ENCODE measurements at places on chromosomes 2 and 18.

- DNase-seq, result no peak
Measured at GRCh38 chr2:240231838-240232244, 91.4 kb upstream of the OTOS start.

GRCh38 chr2:48343571-48344440, 186.1 kb upstream of the STON1 start:
- peak; percentile 74 for DNase-seq

- DNase-seq, result no peak
Measured at GRCh38 chr2:163778045-163778781, 42.4 kb upstream of the FIGN start.

DNA sequence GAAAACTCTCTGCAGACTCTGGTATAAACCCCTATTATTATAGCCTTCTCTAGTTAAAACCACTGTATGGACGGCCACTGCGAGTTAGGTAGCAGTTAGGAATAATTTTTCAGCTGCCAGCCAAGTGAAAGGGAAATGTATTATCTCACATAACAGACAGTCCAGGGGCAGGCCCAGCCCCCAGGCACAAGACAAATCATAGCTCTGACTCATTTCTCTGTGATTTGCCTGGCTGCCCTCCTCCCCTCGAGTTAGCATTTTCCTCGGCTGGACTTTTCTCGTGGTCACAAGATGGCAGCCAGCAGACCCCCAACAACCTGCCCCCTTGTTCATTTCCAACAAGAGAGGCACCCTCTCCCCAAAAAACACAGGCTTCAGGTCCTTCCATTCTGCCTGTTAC, 10.5 kb downstream of the VIT start:
- DNase-seq, result no peak

- DNase-seq, result no peak
Measured at GRCh38 chr2:154437104-154437503, 261.4 kb upstream of the KCNJ3 start.

GRCh38 chr2:160427629-160428404, 65.8 kb downstream of the RBMS1 start:
- DNase-seq, result peak; percentile 69

GRCh38 chr2:224572338-224572737, 12.8 kb downstream of the CUL3 start:
- DNase-seq, result no peak

- DNase-seq, result no peak
Measured at GRCh38 chr2:11416186-11416585, 49.8 kb downstream of the E2F6 start.

DNA sequence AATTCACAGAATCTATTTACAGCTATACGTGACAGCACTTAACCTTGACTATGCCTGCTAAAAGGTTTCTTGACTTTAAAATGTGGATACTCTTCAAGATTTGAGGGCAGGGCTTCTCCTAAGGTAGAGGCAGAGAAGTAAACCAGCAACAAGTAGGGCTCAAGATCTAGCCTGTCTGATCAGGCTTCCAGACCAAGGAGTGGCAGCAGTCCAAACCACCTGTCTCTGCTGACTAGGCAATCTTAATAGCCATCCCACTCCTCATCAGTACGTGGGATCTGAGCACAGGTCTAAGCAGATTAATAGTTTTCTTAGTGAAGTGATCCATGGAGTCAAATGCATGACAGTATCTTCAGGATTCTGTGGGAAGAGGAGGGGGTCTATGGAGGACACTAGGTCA, 100.4 kb downstream of the GPD2 start:
- DNase-seq, result no peak

GRCh38 chr2:68632021-68632420, 11.4 kb upstream of the PROKR1 start:
- no peak for DNase-seq

DNA sequence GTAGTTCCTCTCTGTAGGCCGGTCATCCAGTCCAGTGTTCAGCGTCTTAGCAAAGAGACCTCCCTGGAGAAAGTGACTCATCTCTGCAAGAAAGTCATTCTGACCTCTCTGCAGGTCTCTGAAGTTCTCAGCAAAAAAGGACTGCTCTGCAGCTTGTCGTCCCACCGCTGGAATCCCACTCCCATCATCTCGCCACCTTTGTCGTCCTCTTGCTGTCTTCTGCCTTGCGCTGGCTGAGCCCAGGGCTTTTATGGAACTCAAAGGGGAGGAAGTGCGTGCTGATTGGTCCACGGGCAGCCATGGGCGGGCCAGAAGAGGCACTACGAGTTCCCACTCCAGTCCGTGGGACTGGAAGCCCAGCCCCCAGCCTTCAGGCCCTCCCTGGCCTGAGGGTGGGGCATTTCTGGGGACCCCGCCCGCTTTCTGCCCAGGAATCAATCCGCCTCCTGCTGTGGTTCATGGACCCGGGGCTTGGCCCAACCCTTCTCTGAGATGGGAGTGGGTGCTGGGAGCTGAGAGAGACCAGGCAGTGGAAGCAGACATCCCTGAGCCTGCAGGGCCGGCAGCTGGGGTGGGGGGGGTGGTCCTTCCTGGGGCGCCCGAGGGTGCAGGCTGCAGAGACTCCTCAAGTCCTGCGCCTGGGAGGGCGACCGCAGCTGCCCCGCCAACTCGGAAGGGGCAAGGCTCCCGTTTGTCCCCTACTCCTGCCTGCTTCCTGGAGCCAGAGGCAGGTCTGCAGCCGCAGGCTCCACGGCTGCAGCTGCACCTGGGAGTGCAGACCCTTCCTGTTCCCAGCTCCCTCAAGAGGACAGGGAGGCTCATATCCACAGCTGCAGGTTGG, 660.7 kb upstream of the RAB6C start:
- DNase-seq, result no peak

GRCh38 chr2:69251943-69252342, 135.1 kb downstream of the GFPT1 start:
- no peak for DNase-seq

GRCh38 chr2:206556357-206556949, 85.8 kb upstream of the FAM237A start:
- DNase-seq, result peak; percentile 23

DNA sequence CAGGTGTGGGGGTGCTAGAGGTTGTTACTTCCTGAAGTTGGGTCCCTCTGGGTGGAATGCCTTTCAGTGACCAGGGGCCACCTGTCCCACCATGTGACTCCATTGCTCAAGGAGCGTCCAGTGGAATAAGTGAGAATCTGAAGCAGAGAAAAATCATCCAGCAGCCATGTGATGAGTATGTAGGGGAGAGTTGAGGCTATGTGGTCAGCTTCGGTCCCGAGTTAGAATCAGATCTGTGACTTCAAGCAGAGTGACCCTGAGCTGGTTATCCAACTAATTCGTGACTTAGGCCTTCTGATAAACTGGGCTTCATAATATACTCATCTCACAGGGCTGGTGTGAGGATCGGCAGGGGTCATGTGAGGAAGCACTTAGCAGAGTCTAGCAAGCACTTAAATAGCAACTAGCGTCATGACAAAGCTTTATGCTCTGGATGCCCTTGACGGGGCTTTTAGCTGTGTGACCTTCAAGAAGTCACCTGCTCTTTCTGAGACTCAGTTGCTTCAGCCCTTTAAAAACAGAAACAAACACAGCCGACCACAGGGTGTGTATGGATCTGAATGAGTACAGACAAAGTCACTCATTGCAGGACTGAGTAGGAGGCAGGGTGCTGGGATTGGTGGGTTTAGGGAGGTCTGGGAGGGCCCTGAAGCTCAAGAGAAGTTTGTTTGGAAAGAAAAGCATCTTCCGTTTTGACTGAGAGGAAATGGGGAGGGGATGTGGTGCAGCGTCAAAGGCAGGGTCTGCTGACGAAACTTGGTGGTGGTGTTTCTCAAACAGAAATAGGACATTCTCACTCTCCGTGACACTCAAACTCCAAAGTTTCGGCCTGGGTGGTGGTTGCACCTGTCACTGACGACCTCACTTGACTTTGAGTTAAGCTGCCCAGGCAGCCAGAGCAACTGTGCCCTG, 264.0 kb upstream of the CXCR4 start:
- DNase-seq, result peak; percentile 90
